ENCODE measurements at places on chromosomes 4 and X. TPM values are rescaled to one million over a fixed set of nuclear protein-coding genes. Genes with fewer than 3 reads are reported as not detected.

The AKAP14 gene
- not detected for total RNA-seq

The CSN2 gene
- not detected for total RNA-seq

The GPRIN3 gene
- total RNA-seq: 1.0 TPM

The SFRP2 gene
- not detected for total RNA-seq

The CTAG1A gene
- not detected for total RNA-seq

The P2RY4 gene
- total RNA-seq: not detected

The MORC4 gene
- total RNA-seq: 14.2 TPM

The FNIP2 gene
- 12.1 TPM for total RNA-seq

The TCP11X2 gene
- total RNA-seq: not detected

The LNX1 gene
- total RNA-seq: 6.4 TPM

The PCSK1N gene
- 1.4 TPM for total RNA-seq

The FMR1NB gene
- not detected for total RNA-seq

The SULT1B1 gene
- not detected for total RNA-seq

The CPLX1 gene
- total RNA-seq: not detected

The RAB40A gene
- 0.64 TPM for total RNA-seq

The PNCK gene
- 0.25 TPM for total RNA-seq

The CFP gene
- 0.06 TPM for total RNA-seq

The CSN1S1 gene
- total RNA-seq: not detected

The TKTL1 gene
- not detected for total RNA-seq

The ARHGEF38 gene
- 0.15 TPM for total RNA-seq

The JAKMIP1 gene
- not detected for total RNA-seq

The RIPPLY1 gene
- total RNA-seq: not detected

The CDKL5 gene
- total RNA-seq: 2.5 TPM

Measured in cardiac ventricle fibroblast (primary cell).